Psoas muscle (tissue), 8 donors: ENCODE measurements at places on chromosomes 1 and 21. TPM values are rescaled to one million over a fixed set of nuclear protein-coding genes. Genes with fewer than 3 reads are reported as not detected.

Gene MROH9
- polyA plus RNA-seq: not detected

Gene PTPN22
- polyA plus RNA-seq: 0.10 TPM

Gene LSS
- polyA plus RNA-seq: 14.4 TPM

Gene KIF14
- 0.06 TPM for polyA plus RNA-seq

DNA sequence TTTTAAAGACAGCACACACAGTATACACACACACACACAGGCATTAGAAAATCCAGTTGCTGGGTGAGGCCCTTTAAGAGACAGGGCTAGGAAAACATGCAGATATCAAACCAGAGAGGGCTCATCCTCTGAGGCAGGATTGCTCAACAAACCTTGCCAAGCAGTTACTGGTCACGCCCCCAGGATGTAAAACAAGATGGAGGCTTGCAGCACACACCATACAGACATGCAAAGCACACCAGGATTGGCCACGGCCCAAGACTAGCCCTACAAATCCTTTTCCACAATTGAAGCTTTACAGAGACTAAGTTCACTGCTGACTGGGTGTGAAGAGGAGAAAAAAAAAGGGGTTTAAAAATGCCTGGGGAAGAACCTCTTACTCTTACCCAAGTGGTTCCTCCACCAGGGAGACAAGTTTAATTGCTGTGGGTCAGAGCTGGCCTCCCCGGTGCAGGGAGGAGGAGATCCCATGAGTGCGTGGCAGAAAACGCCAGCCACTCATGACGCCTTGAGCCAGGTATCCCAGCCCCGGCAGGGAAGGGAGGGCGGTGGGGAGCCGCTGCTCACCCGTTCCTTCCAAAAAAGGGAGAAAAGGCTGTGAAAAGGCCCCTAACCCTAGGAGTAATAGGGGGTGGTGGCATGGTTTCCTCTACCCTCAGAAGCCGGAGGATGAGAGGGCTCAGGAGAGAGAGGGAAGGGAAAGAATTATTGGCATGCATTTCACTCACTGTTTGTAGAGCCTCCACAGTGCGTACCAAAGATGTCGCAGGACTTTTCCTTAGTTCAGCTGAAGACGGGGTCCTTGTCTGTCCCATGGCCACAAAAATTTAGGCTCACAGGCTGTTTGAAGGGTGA, 594.6 kb upstream of the ZP4 start:
- DNase-seq: no peak

DNA sequence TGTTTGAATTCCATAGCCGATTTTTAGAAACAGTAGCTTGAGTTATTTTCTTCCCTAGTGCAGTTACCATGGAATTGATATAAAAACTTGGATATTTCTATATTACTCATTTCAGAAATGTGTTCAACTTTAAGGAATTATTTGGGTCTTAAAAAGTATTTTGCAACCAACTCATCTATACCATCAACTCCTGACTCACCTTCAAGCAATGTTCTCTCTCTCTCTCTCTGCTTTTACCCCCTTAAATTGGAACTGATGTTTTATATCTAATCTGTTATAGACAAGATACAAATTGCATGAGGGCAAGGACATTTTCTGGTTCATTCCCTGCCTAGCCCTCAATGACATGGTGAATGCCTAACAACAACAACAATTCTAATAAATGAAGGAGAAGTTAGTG, 214.7 kb upstream of the NRIP1 start:
- DNase-seq: no peak

- no peak for DNase-seq
Measured at GRCh38 chr1:193661385-193661784, 475.0 kb upstream of the B3GALT2 start.
